ENCODE measurements at places on chromosomes 7 and 10. TPM values are rescaled to one million over a fixed set of nuclear protein-coding genes. Genes with fewer than 3 reads are reported as not detected.

The NOS3 gene
- 1.1 TPM for total RNA-seq

The PIK3CG gene
- not detected for total RNA-seq

The HGF gene
- not detected for total RNA-seq

The NPTX2 gene
- total RNA-seq, result not detected

The TIMM23 gene
- total RNA-seq, result 78.6 TPM

The DKK1 gene
- 122 TPM for total RNA-seq

The CNPY1 gene
- not detected for total RNA-seq

The AASS gene
- total RNA-seq, result 18.7 TPM

The ZRANB1 gene
- total RNA-seq, result 12.5 TPM

The VAX1 gene
- total RNA-seq, result not detected

The MMRN2 gene
- 0.83 TPM for total RNA-seq

The SPDYE8 gene
- total RNA-seq, result not detected

The NPC1L1 gene
- total RNA-seq, result 46.0 TPM

The GRK5 gene
- total RNA-seq, result 2.4 TPM

The HIF1AN gene
- total RNA-seq, result 35.8 TPM

The MICALL2 gene
- total RNA-seq, result 162 TPM

The DNAJC1 gene
- total RNA-seq, result 15.9 TPM

The ZNF503 gene
- total RNA-seq, result 12.8 TPM

The SRRM3 gene
- total RNA-seq, result 0.21 TPM

The SPDYE5 gene
- total RNA-seq, result not detected

The EN2 gene
- 3.2 TPM for total RNA-seq

The FAM25C gene
- not detected for total RNA-seq

The EPHB6 gene
- 3.1 TPM for total RNA-seq

The DYDC2 gene
- not detected for total RNA-seq

The EPHB4 gene
- 63.7 TPM for total RNA-seq

The SRGN gene
- total RNA-seq, result not detected

The KIF11 gene
- total RNA-seq, result 33.1 TPM

The OR6B1 gene
- total RNA-seq, result not detected

The TUBAL3 gene
- not detected for total RNA-seq

The PSMG3 gene
- total RNA-seq, result 67.2 TPM

The TMEM26 gene
- total RNA-seq, result not detected

The SLC18A2 gene
- not detected for total RNA-seq

The LMTK2 gene
- 28.6 TPM for total RNA-seq

The CPA2 gene
- total RNA-seq, result not detected

The PEX1 gene
- 10.1 TPM for total RNA-seq

The SPAM1 gene
- total RNA-seq, result not detected

The CRYGN gene
- not detected for total RNA-seq

The EFCAB10 gene
- total RNA-seq, result not detected

The CALML5 gene
- total RNA-seq, result not detected

The ATOH7 gene
- not detected for total RNA-seq

The RPEL1 gene
- total RNA-seq, result 0.57 TPM

The MACC1 gene
- total RNA-seq, result 199 TPM

The ANKRD61 gene
- 0.47 TPM for total RNA-seq

The SFTPA1 gene
- not detected for total RNA-seq

The UTF1 gene
- not detected for total RNA-seq

The MMP21 gene
- not detected for total RNA-seq

The ABCC2 gene
- total RNA-seq, result 1.2 TPM
